ENCODE measurements at places on chromosomes 12 and 14.

DNA sequence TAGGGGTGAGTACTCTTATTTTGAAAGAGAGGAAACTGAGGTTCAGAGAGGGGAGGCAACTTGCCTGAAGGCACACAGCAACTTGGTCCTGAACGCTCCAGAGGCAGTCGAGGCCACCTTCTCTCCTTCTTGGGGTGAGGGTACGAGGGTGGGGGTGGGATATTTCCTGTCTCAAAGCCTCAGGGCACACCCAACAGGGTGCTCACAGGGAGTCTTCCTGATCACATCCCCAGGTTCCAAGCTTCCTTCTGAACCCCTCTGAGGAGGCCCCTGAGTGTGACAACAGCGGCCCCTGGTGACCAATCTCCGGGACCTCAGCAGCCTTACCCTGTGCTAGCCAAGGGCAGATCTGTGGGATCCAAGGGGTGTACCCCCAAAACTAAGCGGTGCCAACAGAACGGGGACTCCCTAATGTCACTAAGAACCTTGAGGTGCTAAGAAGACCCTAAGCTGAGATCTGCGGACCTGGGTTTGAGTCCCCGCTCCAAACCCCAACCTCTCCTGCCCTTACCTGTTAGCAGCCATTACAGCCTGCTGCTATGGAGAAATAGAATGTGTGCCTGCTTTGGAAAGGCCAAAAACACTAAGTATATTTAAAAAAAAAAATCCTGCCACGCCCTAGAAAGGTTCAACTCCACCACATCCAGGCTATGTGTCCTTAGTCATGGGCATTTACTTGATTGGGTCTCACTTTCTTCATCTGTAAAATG lies 57.9 kb downstream of the TRPV4 start:
- no peak for DNase-seq

GRCh38 chr12:110704231-110704630 lies 15.3 kb upstream of the HVCN1 start:
- DNase-seq = no peak

- no peak for DNase-seq
Measured at GRCh38 chr12:92400006-92400405, 254.4 kb upstream of the BTG1 start.

DNA sequence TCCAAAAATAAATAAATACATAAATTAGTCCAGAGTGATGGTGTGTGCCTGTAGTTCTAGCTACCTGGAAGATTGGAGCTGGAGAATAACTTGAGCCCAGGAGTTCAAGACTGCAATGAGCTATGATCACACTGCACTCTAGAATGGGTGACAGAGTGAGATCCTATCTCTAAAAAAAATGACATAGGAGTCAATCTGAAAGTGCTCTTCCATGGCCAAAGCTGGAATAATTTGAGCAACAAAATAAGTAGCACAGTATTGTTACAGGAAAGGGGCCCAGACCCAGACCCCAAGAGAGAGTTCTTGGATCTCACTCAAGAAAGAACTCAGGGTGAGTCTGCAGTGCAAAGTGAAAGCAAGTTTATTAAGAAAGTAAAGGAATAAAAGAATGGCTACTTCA lies 24.9 kb upstream of the SLC7A8 start:
- no peak for DNase-seq

DNA sequence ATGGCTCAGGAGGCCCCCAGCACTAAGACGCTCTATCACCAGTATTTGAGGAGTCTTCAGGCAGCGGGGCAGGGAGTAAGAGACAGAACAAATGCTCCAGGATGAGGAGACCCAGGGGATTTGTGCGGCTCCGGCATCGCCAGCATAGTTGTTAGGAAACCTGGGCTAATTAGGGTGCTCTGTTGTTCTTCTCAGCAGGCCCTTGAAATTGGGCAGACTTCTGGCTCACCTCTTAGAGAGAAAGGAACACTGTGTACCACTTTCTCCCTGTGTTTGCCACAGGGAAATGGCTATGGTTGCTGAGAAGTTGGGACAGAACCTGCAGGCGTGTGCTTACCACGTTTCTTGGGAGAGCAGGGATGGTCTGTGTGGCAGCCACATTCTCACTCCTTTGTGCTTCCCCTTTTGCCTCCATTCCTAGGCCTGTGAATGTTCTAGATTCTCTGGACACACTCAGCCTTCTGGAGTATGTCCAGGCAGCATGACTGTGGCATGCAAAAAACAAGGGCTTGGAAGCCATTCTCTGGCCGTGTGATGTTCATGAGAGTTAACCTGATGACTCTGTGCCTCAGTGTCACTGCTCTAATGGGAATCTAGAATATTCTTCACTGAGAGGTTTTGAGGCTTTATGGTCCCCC lies 109.0 kb downstream of the CHST11 start:
- no peak for DNase-seq

DNA sequence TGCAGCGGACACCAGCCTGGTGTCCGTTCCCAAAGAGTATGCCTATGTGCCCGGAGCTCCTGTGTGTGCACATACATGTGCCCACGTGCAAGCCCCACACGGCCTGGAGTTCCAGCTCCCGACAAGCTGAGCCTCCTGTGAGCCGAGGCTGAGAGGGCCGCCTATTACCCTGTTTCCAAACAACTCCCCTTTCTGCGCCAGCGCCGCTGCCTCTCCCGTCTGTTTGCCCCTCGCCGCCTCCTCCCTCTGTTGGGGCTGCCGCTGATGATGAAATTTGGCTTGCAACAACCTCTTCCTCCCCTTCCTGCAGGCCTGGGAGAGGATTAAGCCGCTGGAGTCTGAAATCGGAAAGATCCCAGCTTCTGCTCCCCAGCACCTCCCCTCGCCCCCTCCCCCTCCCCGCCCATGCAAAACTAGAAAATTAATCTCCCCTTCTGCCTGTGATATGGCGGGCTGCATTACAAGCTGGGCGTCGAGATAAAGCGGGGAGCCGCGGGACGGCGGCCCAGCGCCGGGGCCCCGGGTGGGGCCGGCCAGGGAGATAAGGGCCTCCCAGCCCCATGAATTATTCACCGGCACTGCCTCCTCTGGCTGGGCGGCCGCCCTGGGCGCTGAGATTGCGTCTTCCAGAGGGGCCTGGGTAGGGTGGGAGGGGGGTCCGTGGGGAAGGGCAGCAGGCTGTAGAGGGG lies 6.8 kb upstream of the ASIC1 start:
- no peak for DNase-seq

GRCh38 chr12:111029732-111030131 lies 109.4 kb upstream of the MYL2 start:
- DNase-seq = no peak

DNA sequence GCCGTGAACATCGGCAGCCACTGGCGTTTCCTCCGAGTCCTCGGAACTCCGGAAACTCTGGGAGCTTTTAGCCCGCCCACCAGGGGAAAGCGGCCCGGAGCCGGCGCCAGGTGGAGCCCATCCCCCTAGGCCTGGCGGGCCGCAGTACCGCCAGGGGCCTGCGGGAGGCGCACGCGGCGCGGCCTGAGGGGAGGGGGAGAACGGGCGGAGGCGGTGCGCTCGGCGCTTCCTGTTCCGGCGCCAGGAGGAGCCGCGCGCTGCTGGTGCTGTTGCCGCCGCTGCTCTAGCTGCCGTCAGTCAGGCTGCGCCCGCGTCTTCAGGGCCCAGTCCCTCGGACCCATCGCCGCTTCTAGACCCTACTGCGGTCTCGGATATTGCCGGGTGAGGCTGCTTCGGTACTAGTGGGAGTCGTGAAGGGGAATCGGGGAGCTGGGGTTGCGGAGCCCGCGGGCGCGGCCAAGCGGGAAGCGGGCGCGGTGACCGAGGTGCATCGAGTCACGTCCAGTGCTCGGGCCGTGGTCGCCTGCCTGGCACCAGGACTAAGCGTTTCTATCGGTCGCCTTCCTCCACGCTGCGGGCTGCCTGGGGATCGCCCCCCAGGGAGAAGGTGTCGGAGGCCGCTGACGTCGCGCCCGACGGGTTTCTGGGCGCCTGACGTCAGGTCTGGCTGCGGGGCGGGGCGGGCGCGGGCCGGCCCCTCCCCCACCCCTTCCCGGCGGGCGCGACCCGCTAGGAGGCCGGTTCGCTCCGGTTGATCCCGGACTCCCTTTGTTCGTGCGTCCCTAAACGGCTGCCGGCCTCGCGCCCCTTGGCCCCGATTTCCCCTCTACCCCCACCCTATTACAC lies at the start of gene MAPK1IP1L:
Gene MAPK1IP1L, plus strand, starts transcription at position 225 of the 846 bp plus-strand sequence. CDS start 10,037 bp downstream, outside the sequence.
- DNase-seq = peak; percentile 82

- no peak for DNase-seq
Measured at GRCh38 chr12:127479256-127479655, 787.7 kb upstream of the TMEM132C start.

GRCh38 chr14:60537663-60538062 lies 28.7 kb downstream of the SIX6 start:
- DNase-seq = no peak

DNA sequence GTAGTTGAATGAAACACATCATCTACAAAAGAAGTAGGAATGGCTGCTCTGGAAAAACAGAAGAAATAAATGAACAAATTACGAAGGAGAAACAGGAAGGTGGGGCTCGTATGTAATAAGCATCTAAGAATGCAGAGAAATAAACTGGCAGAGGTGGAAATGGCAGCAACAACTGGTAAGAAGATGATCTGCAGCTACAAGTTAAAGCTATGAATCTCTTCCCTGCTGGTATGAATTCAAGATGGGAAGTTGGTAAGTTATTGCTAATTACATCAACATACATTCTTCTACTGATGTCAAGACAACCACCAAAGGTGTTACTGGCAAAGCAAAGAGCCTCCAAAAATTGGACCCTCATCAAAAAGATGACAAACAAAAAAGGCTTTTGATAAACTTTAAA lies 59.8 kb downstream of the HECTD4 start:
- no peak for DNase-seq

DNA sequence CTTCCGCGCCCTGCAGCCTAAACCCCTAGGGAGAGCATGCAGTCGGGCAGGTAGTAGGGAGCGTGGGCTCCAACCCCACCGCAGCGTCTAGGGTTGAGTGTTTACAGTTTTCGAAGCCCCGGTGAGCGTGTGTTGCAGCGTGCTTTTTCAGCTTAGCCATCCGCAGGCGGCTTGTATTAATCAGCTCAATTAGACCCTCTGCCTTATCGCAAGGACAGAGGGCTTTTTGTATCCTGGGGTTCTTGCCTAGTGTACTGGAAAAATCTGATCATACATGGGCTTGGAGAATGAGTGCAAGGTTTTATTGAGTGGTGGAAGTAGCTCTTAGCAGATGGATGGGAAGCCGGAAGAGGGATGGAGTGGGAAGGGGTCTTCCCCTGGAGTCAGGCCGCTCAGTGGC lies 44.4 kb upstream of the GNG2 start:
- DNase-seq = no peak

GRCh38 chr12:97595936-97596335 lies 133.3 kb downstream of the RMST start:
- DNase-seq = no peak

- no peak for DNase-seq
Measured at GRCh38 chr12:34599530-34600513, 577.5 kb downstream of the ALG10 start.

DNA sequence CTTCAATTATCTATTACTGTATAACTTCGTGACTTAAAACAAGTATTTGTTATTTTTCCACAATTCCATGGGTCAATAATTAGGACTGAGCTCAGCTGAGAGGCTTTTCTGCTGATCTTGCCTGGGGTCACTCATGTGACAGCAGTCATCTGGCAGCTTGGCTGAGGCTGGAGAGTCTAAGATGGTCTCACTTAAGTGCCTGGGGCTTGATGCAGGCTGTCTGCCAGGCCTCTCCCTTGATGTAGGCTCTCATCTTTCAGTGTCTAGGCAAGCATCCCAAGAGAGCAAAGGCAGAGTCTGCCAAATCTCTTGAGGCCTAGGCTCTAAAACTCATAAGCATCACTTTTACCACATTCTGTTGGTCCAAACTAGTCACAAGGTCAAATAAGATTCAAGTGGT lies 93.2 kb downstream of the NKX2-1 start:
- peak; percentile 76 for DNase-seq

DNA sequence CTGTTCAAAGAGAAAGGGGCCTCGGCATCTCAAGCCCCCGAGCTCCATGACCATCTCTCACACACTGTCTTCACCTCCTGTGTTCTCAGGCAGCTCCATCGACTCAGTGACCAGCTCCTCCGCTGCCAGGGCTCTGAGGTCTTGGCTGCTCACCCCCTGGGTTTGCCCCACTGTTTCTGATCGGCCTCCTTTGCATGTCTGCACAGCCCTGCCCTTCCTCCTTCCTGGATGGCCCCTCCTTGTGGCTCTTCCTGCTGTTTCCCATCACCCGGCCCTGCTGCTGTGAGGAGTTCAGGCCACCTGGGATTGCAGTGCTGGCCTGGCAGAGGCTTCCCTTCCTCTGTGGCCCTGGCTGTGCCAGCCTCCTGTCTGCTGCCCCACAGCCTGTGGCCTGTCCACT lies 38.1 kb upstream of the PIWIL1 start:
- no peak for DNase-seq

DNA sequence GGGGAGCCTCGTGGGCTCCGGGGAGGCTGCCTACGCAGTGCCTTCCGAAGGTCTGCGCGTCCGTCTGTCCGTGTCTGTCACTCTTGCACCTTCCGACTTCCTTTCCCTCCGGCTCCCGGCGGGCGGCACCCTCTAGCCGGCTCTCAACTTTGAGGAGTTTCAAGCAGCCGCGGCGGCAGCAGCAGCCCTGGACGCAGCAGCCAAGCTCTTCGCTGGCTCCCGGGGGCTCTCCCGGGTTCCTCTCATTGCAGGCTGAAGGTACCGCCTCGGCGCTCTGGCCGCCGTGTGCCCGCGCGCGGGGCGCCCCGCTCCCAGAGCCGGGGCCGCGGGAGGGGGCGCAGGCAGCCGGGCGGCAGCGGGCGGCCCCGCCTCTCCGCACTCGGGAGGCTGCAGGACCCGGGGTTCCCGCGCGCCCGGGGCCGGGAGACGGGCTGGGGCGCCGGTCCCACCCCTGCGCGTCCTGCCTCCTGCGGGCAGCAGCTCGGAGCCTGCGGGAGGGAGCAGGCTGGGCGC lies at the start of the genes AMIGO2 and PCED1B:
Gene AMIGO2, minus strand, starts transcription at position 492 of the 513 bp plus-strand sequence. CDS start 957 bp downstream, outside the sequence.
Gene PCED1B, plus strand, starts transcription at position 154 of the 513 bp plus-strand sequence. CDS start 155,443 bp downstream, outside the sequence.
- DNase-seq = no peak

- DNase-seq = no peak
Measured at GRCh38 chr14:20197459-20197858, 6.8 kb downstream of the OR11G2 start.

- DNase-seq = no peak
Measured at GRCh38 chr14:71592361-71592760, 339.9 kb upstream of the RGS6 start.

- DNase-seq = no peak
Measured at GRCh38 chr14:39267608-39268005, 33.9 kb downstream of the MIA2 start.

DNA sequence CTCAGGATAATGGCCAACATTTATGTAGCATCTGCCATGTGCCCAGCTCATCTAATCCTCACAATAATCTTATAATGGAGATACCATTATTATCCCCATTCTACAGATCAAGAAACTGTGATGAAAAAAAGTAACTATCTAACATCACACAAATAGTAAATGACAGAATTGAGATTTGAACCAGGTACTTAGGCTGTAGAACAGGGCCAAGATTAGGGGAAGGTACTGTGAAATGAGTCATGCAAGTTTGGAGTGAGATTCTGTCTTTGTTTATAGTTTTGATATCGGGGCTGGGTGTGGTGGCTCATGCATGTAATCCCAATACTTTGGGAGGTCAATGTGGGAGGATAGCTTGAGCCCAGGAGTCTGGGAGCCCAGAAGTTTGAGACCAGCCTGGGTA lies 1.3 kb upstream of the GNPTAB start:
- no peak for DNase-seq

DNA sequence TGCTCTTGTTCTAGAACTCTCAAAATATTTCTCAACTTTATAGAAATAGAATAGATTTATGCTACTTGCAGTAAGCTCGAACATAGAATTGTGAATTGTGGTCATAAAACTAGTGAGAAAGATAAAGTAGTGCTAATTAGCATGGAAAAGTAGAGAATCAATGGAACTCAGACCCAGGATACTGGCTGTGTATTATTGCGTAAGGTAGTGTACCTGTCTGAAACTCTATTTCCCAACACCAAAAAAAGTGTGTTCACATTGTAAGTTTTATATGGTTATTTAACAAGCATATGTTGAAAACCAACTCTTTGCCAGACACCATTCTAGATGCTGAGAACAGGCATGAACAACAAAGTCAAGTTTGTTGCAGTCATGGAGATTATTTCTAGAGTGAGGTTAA lies 720.5 kb upstream of the ATXN7L3B start:
- DNase-seq = no peak
